ENCODE measurements at places on chromosomes 7 and 10.

DNA sequence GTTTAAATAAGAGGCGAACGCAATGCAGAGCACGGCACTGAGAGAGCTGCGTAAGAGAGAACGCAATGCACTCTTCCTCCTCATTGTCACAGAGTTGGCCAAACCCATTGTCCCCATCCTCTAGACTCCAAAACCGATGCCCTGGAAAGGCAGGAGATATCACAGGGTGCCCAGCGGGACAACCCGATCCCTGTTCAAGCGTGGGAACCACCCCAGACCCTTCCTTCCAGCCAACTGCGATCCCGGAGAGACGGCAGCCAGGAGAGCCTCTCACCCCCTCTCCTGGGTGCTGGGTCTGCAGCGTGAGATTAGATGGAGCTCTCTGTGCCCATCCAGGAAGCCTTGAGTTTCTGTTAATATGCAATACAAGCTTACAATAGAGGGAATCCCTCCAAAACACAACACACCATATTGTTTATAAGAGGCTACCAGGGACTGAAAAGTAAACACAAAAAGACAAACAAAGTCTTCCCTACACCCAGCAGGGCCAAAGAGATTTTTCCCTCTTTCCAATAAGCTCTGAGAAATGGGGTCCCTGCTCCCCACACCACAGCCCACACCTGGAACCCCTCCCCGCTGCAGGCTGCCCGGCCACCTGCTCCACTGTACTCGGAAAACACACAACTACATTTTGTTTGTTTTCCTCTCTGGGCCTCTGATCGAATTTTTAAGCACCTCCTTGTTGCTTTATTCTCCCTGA is 187.6 kb downstream of the ADARB2 start:
- DNase-seq = no peak

DNA sequence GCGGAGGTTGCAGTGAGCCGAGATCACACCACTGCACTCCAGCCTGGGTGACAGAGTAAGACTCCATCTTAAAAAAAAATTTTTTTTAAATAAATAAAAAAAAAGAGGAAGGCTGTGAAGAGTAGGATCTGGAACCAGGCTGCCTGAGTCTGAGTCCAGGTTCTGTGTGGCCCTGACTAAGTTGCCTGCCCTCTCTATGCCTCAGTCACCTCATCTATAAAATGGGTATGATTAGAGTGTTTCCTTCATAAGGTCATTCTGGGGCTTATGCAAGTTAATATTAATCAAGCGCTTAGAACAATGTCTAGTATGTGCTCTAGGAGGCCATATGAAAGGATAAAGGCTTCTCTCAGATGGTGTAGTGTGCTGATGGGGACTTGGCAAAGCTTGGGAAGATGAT is 12.3 kb downstream of the COL26A1 start:
- DNase-seq = no peak

DNA sequence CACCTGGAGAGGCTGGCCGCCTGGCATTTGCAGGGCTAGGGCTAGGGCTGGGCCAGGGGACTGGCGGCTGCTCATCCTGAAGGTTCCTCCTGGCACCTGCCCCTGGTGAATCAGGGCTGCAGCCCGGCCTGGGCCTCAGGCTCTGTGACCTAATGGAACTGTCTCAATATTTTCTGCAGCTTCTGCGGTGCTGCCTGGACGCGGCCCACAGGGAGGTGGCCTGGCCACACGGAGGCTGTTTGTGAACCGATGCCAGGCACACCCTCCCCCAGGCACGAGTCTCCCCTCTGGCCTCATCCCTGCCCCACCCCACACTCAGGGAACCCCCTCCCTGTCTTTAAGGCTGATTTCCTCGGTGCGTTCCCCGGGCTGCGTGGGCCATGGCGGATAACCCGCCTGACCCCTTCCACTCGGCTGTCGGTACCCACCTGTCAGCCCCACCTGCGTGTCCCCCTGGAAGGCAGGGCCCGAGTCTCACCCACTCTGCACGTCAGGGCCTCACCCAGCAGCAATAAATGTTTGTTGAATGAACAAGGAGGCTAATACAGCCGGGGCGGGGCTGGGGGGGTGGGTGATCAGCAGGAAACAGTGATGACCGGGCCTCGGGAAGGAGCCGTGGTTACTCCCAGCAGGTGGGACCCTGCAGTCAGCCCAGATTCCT is 54.5 kb upstream of the DNAJB6 start:
- no peak for DNase-seq

GRCh38 chr7:28996836-28997235 is 38.7 kb upstream of the TRIL start:
- no peak for DNase-seq

DNA sequence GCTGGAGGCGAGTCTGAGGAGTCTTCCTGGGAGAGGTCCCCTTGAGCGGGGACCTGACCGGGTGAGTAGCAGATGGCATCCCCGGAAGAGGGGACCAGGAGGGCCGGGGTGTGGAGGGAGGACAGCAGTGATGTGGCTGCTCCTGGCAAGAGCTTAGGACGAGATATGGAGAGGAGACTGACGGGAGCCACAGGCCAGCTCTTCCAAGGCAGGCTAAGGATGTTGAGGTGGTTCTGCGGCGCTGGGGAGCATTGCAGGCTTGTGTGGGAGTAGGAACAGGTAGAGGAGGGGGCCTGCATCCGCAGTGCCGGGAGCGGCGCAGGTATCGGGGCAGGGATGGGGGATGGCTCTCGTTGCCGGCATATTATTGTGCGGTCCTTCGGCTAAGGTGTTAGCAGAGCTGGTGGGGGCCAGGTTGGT is 76.7 kb upstream of the ANLN start:
- DNase-seq = no peak

DNA sequence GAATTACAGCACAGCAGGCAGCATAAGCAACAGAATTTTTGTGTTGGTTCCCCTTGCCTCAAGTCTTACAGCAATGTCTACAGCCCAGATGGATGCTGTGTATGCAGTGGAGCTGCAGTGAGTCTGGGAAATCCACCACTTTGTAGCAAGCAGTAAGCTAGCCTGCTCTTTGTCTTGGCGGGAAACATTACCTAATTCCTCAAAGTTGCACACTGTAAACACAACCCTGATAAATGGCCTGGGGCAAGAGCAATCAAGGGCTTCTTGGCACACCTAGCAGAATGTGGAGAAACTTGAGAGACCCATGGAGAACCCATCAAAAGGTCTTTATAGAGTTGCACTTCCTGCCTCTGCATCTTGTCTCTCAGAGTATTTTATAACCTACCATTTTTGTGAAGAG is 102.0 kb upstream of the FOXP2 start:
- DNase-seq = no peak

GRCh38 chr7:17131060-17131345 is 167.4 kb upstream of the AHR start:
- no peak for DNase-seq

GRCh38 chr10:36068542-36068941 is 426.4 kb upstream of the FZD8 start:
- no peak for DNase-seq

DNA sequence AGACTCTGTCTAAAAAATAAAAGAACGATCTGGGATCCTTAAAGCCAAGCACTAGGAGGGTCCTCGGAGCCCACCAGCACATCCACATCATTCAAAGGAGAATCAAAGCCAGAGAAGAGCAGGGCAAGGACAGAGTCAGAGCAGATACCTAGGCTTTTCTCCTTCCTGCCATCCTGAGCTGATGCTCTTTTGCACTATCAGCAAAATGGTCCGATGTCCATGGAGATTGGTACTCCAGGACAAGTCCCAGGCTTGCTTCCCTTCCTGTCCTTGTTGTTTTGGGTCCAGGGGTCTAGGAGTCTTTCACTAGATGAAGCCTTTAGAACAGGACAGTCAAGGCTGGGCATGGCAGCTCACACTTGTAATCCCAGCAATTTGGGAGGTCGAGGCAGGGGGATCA is 58.0 kb upstream of the ELN start:
- DNase-seq = no peak

DNA sequence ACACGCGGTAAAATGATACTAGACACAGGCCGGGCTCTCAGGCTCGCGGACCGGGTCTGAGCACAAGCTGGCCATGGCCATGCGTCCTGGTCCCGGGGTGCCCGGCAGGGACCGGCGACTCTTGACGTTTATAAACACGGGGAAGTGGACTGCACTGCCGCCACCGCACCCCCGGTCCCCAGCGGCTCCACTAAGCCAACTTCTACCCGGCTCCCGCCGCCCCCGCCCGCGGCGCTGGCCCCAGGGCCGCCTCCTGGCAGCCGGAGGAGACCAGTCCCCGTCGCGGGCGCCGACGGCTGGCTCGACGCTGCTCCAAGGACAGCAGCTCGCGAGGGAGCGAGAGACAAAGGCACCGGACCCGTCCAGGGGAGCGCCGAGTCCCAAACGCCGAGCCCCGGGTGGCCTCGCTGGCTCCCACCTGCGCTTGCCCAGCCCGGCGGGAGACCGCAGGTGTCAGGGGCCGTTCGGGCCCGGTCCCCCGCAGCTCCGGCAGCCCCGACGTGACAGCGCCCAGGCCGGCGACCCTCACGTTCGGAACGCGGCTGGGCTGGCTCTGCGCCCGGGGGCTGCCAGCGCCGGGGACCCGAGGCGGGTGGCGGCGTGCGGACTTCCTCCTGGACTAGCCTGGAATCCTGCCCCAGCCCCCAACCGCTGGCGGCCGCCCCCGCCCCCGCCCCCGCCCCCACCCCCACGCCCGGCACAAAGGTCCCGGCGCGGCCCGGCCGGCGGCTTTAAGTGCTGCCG is 517 bp downstream of the ITGB1 start:
- DNase-seq = no peak

DNA sequence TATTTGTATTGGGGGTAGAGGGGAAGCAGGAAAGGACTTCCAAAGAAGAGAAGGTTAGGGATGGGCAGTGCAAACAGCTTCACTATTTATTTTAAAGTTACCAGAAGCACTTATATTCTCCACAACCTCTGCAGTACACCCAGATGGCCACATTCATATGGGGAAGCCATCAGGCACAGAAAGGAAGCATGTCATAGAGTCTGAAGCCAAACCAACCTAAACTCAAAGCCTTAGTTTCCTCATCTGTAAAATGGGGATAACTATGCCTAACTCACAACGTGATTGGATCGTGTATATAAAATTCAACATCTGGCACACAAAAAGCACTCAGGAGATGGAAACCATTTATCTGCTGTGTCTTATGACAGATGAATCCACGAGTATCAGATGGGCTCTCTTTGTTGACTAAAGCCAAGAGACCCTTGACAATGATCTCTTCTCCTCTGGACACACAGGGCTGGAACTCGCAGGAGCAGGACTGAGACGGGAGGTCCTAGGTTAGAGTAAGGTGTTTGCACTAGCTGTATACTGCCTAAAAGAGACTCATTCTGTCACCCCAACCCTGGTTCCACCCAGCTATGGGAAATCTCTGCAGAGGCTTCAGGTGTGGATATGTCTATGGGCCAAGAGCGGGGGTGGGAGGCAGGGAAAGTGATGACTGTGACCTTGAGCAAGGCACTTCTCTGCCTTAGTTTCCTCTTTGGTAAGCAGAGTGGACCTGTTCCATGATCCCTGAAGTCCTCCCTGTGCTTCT is 1.8 kb downstream of the KIAA1549 start:
- DNase-seq = no peak

DNA sequence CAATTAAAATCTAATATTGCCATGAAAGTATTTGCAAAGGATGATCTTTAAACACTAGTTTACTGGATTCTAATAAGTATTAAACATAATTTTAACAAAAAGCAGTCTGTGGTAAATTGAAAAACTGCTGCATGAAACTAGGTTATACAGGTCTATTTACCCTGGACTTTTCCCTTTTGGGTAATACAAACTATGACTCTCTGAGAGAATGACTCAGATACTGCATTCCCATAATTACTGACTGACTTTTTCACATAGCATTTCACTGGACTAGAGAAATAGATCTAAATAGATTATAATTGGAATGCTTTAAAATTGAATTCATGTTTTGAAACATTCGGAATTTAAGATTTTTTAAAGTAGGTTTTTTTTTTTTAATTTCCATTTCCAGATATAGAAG is 395.7 kb downstream of the THSD7A start:
- no peak for DNase-seq

- DNase-seq = no peak
Observed at GRCh38 chr10:99276848-99277486, 41.3 kb upstream of the HPSE2 start.

GRCh38 chr7:31023877-31024276 is 28.2 kb upstream of the ADCYAP1R1 start:
- DNase-seq = no peak

DNA sequence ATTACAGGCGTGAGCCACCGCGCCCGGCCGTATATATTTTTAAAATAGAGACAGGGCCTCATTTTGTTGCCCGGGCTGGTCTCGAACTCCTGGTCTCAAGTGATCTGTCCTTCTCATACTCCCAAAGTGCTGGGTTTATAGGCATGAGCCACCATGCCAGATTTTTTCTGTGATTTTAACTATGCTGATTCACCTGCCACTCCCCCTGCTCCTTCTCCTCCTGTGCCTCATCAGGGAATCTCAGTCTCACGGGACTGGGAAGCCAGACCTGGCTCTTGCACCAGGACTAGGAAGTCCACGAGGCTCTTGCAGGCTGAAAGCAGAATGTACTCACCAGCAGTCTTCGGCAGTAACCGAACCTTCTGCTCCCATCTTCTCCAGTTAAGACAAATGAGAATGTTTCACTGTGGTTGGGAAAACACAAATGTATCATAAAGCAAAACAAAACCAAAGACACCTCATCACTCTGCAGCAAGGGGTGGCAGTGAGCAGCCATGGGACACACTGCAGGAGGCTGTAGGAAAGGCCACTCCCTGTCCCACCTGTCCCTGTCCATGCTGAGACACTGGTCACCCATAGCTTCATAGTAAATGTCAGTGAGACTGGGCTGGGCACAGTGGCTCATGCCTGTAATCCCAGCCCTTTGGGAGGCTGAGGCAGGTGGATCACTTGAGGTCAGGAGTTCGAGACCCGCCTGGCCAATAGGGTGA is 78.7 kb upstream of the MKRN1 start:
- no peak for DNase-seq

DNA sequence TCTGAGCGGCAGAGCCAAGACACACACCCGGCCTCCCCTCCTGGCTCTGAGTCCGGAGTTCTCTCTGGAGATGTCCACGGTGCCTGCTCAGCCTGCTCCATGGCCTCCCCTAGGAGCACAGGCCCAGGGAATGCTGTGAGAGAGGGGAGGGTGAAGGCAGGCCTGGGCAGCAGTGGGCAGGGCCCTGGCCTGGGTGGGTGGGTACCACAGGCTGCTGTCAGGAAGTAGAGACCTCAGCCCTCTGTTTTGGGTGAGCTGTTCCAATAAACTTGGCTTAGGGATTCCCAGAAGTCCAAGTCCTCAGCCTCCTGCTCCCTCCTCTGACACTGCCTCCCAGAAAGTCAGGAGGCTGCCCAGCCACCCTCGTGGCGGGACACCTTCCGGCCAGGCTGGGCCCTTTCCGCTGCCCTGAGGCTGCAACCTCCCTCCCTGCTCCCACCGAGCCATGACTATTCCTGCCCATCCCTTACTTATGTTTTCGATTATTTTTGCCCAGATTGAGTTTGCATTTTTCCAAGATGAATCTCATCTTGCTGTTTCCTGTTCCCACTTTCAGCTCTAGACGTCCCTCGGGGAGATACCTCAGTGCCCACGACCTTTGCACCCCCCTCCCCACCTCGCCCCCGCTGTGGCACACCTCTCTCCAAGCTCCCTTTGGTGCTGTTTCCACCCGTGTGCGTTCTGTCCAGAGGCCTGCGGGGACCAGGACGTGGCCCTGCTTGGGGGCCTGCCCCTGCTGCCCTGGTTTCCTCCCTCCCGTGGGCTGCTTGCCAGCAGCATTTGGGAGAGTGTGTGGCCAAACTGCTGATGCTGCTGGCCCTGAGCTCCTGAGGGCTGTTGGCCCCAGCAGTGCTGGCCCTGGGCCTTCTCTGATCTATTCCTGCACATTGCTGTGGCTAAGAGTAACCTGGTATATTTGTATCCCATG is 5.8 kb upstream of the POLM start:
- DNase-seq = no peak

Data from T follicular helper cell (primary cell).